ENCODE measurements at places on chromosomes 12 and 14.
A peak's percentile ranks its signal among the peaks of the same experiment; 100 is the strongest.

DNA sequence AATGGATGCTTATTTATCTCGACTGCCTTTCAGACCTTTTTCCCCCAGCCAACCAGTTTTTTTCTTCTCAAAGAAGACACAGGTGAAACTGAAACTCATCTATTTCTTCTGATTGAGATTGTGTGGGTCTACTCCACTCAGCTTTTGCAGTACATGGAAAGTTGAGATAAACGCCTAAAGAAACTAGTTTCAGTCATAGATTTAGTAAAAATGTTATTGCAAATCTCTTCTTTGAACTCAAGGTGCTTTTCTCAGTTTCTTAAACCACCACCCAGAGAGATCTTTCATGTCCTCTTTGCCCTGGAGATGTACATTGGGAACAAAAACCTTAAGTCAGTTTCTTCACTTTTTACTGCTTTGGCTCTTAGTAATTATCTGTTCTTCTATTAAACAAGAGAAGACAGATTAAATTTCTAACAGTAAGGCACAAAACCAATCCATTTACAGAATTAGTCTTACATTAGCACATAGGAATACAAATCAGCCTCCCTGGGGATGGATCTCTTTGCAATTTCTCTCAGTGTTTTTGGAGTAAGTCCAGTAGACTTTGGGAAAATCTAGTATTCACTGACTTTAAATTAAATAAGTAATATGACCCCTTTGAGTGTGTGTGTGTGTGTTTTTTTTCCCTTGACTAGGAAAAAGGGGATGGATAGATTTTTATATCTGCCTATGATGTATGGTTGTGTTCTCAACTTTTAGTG, 11.6 kb downstream of the FBXW8 start:
- DNase-seq, result no peak

GRCh38 chr14:53011053-53011462, 60.2 kb upstream of the FERMT2 start:
- DNase-seq, result peak; percentile 22

GRCh38 chr12:6843118-6843902, 2.6 kb downstream of the GNB3 start:
- no peak for DNase-seq

GRCh38 chr14:104249706-104250105, 111.3 kb downstream of the KIF26A start:
- no peak for DNase-seq

DNA sequence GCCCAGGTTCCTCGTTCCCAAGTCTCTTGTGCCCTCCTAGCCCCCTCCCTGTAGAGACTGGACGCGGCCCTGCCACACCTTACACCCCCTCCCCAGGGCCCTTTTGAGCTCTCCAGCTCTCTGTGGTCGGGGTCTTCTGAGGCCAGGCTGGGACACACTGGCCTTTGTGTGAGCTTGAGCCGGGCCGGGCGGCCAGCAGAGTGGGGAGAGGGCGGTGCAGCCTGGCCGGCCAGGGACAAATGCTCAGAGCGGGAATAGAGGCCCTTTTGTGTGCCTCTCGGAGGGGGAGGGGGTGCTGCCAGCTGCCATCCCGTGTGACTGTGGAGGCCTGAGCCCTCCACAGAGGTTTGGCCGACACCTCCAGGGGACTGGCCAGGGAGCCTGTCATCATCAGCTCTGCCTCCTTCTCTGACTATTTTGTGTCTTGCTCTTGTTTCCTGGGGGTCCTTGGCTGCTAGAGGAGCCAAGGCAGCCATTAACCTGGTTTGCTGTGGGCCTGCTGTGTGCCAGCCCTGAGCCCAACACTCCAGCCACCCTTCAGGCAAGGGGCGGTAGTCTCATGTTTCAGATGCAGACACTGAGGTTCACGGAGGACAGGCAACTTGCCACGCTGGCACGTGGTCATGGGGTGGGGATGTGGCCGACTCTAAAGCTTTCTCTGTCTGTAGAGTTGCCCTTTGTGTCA, 13.6 kb downstream of the FAM222A start:
- DNase-seq, result no peak

- DNase-seq, result no peak
These were observed 47.3 kb downstream of the LRRK2 start for GRCh38 chr12:40271981-40272664.

DNA sequence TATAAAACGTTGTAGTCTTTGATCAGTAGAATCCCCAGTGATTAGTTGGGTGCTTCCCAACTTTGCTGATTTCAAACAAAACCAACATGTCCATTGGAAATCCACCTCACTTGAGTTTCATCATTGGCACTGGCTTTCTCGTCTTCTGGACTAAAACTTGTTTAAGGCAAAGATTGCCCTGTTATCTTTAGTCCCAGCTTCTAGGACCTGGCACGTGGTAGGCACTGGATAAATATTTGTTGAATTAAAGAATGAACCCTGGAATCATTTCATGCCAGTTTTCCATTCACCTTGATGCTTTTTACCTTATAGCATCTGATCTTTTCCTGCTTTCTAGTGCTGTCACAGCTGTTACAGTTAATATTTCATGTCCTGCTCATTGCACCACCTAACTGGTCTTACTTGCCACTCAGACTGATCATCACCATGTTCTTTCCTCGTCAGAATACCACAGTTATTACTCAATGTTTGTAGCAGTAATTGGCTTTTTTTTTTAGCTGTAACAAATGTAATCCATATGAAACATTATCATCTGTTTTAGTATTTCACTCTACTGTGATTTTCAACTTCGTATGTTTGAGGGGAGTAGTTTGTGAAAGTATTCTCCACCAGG, 7.3 kb upstream of the C12orf50 start:
- no peak for DNase-seq

GRCh38 chr14:85566603-85567002, 36.7 kb downstream of the FLRT2 start:
- DNase-seq, result no peak

DNA sequence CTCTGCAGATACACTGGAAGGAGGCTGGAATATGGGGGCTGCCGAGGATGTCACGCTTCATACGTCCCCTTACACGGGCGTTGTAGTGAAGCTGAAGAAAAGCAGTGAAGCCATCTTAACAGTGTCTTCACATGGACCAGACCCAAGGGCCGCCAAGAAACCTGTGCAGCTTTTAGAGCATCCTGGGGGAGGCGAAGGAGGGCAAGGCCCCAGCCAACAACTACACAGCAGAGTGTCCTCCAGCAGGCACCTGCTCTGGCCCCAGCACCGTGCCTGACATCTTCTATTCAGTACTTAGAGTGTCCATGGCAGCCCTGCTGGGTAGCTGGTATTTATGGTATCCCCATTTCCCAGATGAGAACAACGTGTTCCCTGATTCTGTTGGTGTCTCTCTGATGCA, 48.9 kb upstream of the RIN3 start:
- no peak for DNase-seq

- no peak for DNase-seq
These were observed 22.3 kb downstream of the MSRB3 start for GRCh38 chr12:65300679-65301349.

DNA sequence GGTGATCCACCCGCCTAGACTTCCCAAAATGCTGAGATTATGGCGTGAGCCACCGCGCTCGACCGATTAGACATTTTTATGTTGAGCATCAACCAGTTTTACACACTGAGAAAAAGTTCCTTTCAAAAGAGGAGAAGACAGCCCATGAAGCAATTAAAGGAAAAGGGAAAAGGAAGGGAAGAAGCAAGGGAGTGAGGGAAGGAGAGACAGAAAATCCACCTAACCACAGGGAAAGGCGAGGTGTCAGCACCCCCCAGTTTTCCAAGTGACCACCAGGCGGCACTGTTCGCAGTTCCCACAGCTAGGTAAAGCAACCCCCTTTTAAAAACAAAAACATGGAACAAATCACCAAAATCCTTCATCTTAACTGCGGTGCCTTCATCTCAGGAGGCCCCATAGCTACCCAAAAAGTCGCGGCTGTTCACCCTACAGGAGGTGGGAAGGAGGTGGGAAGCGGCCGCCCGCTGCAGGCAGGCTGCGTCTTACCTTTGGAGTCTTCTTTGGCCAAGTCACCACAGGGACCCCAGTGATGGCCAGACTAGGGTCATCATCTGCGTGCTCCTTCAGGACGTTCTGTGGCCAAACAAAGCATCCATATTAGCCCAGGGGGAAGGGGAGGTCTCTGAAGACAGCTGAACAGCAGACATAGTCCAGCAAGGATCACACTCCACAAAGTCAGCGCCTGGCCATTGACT, 86.6 kb downstream of the KDM2B start:
- peak; percentile 26 for DNase-seq

- no peak for DNase-seq
These were observed 1.8 kb upstream of the EVL start for GRCh38 chr14:100063314-100063941.

- no peak for DNase-seq
These were observed 6.4 kb upstream of the RABGGTA start for GRCh38 chr14:24277606-24278321.
